ENCODE measurements at places on chromosomes 1 and 21.
A peak's percentile ranks its signal among the peaks of the same experiment; 100 is the strongest.

- DNase-seq, result no peak
Measured at GRCh38 chr21:14672466-14672865, 126.4 kb upstream of the SAMSN1 start.

GRCh38 chr1:7402548-7402850 is 368.6 kb upstream of the VAMP3 start:
- no peak for DNase-seq

DNA sequence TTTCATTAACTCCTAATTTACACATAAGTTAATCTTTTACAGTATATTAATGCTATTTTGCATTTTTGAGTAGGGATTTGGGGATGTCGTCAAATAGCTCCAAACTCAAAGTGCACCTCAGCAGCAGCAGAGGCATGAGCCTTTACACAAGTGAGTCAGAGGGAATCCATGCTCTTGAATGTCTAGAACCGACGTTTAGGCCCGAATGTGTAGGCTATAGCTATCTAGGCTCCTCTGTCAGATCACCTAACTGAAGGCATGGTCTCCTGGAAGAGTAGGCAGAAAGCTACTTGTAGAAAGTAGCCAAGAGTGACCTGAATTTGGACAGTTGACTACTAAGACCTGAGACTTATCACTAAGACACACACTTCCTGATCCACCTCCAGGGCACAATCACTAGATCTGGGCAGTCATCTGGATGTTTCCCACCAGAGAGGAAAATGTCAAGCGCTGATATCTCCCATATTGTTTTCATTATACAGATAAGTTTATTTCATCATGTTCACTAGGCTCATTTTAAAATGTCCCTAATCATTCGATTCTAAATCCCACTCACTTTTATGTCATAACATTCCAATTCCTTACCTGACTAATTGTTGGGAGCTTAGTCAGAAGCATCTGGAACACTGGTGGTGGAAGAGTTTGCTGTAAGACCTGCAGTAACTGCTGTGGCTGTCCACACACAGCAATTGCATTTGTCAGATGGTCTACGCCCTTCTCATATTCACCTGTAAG is 15.3 kb downstream of the TOMM20 start:
- DNase-seq, result no peak

- DNase-seq, result no peak
Measured at GRCh38 chr1:243434594-243434993, 178.8 kb downstream of the SDCCAG8 start.

DNA sequence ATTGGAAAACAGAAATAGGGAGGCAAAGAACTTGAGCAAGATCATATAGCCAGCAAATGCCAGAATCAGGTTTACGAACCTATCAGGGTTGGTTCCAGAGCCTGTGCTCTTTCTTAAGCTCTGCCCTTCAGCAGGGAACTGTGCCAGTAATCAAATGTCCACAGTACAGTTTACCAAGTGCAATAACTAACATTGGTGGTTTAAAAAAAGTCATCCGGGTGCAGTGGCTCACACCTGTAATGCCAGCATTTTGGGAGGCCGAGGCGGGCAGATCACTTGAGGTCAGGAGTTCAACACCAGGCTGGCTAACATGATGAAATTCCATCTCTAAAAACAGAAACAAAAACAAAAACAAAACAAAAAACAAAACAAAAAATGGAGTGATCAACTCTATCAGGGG is 182.7 kb downstream of the LMX1A start:
- DNase-seq, result no peak

GRCh38 chr1:90783181-90783580 is 66.1 kb upstream of the BARHL2 start:
- DNase-seq, result no peak

DNA sequence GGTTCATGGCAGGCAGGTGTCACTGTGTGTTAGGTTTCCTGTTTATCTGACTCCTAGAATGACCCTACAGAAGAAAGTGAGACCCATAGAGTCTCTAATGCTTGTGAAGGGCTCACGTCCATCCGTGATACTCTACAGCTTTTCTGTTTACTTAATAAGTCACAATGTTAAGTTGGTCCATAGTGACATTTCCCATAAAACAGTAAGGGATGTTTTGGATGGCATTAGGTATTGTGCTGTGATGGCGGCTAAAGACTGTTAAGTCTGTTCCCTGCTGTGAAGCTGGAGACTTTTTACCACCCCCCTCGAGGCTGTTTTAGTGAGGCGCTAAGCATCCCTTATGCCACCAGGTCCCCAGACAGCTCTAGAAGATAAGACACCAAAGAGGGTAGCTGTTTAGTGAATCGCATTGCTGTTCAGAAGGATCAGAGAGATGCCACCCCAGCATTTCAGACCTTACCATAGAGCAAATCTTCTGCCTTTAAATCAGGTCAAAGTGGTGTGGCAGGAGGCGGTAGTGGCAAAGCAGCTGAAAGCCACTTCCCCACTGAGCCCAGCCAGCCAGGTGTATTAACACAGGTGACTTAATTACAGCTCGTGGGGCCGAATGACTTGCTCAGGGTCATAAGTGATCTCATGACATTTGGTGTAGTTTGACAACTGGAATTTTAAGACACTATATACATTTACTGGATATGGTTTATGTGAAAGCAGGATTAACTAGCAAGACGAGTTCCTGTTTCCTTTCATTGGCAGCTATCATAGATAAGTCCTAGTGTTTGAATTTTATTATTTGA is 25.0 kb downstream of the SLC37A1 start:
- no peak for DNase-seq

GRCh38 chr1:42777852-42778251 is 6.9 kb upstream of the TMEM269 start:
- peak; percentile 11 for DNase-seq

DNA sequence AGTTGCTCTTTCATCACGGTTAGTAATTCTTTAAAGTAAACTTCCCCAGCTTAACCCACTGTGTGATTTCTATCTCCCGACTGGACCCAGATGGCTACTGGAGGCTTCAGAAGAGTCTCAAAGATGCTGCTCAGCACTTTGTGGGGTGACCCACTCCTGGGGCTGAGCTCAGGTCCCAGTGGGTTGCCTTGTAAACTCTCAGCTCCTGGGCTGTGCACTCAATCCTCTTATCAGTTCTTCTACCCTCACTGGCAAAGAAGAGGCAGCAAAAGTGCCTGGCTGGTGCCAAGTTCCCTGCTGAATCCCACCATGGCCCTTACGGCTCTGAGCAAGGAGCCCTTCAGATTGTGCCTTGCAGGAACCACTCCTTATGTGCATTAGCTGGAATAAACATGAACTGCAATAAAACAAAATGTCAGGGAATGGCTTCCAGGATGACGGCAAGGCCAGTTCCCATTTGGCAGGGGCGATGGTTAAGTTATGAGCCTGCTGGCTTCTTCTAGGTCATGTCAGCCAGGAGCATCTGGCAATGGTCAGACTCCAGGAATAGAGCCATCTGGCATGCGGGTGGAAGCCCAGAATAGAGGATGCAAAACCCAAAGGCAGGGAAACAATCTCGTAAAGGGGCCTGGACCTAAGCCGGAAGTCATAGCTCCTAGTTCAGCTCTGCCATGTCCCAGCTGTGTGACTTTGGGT is 6.8 kb downstream of the MYOC start:
- DNase-seq, result no peak

- peak; percentile 20 for DNase-seq
Measured at GRCh38 chr21:14864211-14865021, 200.4 kb downstream of the NRIP1 start.

DNA sequence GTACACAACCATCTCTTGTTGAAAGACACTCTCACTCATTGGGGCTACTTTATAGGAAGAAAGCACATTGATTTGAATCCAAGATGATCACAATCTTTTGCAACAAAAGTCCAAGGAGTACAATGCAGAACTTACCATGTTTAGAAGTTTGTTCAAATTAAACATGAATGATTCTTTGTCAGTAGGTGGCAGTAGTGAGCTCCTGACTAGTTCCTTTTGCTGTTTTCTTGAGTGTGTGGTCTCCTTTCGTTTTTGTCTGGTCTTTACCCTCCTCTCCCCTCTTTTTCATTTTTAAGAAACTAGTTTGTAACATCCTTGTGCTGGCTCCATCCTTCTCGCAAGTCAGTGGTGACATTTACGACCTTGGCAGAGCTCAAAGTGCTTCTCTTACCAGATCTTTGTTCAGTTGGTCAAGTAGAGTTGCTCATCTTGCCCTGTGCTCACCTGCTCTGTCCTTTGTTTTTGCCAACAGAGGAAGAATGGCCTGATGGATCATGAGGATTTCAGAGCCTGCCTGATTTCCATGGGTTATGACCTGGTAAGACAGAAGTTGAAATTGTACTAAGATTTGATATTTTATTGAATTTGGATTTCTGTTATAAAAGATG is 35.7 kb upstream of the MTR start:
- DNase-seq, result no peak

DNA sequence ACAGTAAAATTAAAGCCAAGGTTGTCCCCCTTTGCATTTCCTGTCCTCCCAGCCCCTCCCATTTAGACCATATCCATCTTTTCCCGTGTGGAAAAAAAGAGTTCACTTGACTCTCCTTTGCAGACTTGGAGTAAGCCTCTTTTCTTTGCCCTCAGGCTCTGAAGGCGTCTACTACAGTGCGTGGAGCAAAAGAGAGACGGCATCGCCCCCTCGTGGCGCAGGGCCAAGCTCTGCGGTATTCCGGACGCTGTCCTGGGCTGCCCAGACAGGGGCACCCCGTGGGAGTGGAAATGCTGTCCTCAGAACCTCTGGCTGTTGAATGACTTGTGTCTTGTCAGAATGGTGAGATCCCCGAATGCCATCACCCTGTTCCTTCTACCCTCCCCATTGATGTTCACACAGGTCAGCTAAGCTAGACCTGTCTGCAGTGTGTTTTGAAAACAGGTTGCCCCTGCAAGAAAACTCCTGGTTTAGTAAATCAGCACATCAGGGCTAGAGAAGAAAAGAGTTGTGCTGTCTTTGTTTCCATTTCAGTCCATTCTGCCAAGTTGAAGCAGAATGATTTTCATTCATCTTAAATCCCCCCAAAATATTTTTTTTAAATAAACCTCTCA is 12.3 kb upstream of the GJA8 start:
- peak; percentile 3 for DNase-seq

- no peak for DNase-seq
Measured at GRCh38 chr1:110781525-110781924, 91.4 kb upstream of the CD53 start.

GRCh38 chr1:223087291-223088255 is 55.5 kb downstream of the TLR5 start:
- DNase-seq, result no peak

GRCh38 chr1:1942753-1943656 is 23.9 kb upstream of the TMEM52 start:
- DNase-seq, result no peak

DNA sequence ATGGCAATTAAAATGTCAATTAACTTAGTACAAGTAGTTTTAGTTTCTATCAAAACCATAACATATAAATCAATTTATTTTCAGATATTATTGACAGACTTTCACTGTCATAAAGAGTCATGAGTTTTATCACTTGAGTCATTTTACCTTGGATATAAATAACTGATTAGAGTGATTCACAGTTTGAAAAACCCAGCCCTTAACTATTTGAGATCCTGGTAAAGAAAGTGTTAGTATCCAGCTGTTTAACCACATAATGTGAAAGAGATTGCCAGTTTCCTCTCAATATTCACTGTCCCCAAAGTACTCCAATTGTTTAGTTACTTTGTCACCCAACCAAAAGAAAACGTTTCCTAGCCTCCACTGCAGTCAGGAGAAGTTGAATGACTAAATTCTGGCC is 91.3 kb downstream of the UCHL5 start:
- DNase-seq, result no peak

DNA sequence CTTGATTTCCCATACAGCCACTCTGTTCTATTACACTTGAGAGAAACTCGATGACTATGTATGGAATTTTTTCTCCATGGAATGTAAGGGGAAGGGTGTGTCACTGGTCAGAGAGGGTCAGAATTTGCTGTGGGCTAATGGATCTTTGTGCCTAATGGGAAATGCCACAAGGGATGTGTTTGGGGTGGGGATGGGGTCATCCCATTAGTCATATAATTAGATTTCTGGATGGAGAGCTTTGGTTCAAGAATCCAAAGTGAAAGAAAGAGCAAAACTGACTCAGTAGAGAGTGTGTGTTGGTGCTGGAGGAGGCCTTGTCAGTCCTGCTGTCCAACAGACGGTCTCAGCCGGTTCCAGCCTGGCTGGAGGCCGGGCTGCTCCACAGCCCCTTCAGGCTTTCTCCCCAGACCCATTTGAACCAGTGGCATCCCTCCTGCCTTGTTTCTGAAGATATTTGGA is 86.4 kb downstream of the LAMC2 start:
- no peak for DNase-seq

DNA sequence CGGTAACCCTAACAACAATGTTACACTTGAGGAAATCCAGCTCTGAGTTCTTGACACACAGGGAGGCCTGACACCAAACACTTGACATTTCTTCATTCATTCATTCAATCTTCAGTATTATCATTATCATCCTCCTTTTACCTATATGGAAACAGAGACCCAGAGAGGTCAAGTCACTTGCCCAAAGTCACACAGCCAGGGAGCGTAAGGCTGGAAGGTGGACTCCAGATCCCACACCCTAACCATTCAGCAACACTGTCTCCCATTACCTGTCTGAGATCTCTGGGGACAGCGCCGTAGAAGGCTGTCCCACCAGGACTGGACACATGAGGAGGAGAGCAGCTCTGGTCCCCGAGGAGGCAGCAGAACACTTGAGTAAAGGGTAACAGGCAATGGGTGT is 101.4 kb downstream of the SYF2 start:
- no peak for DNase-seq

DNA sequence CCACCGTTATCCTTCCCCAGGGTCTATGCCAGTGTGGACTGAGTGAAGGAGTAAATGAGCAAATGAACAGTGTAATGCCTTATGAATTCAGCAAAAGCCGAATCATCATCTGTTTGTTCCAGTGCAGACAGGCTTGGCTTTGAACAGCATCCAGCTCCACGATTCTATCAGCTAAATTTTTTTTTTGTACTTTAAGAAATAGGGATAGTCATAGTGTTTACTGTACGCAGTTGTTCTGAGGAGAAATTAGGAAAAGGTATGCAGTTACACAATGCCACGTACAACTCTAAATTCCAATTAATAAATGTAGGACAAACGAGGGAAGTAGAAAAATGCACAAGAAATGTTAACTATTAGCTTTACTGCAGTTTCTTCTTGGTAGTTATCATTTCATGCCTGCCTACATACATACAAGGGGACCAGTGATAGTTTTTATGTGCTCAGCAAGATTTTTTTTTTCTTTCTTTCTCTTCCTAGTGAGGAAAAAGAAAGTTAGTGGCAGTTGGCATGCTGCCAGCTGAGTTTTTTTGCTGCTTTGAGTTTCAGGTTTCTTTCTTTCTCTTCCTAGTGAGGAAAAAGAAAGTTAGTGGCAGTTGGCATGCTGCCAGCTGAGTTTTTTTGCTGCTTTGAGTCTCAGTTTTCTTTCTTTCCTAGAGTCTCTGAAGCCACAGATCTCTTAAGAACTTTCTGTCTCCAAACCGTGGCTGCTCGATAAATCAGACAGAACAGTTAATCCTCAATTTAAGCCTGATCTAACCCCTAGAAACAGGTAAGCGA is at the start of gene IFI44L:
IFI44L (plus strand) TSS at position 646 of the 777 bp plus-strand sequence. CDS start 7,468 bp downstream, outside the sequence.
- no peak for DNase-seq

- no peak for DNase-seq
Measured at GRCh38 chr1:42817440-42817767, 207 bp upstream of the SVBP start.

GRCh38 chr1:54100500-54100899 is 47.1 kb downstream of the TCEANC2 start:
- no peak for DNase-seq
